ENCODE measurements at places on chromosomes 6 and 20. TPM values are rescaled to one million over a fixed set of nuclear protein-coding genes. Genes with fewer than 3 reads are reported as not detected.

DNA sequence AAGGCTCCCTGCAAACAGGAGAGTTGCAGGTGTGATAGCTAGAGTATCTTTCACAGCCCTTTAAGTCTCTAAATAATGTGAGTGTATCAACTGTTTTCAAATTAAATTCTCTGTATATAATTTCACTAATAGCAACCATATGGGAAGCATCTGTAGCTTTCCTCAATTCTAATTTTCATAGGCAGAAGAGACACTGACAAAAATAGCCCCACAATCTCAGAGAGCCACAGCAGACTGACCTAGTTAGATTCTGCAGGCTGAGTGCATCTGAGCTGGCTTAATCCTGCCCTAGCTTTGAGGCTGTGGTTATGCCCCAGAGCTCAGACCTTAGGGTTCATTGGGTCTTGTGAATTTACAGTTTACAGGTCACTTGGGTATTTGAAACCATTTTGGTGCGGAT lies 63.9 kb downstream of the MAP7 start:
- no peak overlapping the region for H3K27ac ChIP-seq
- H3K4me3 ChIP-seq, result no peak overlapping the region
- no peaks in the 10 kb centered on the region for H3K27me3 ChIP-seq

KCNK15 gene
- 0.27 TPM for total RNA-seq

DNA sequence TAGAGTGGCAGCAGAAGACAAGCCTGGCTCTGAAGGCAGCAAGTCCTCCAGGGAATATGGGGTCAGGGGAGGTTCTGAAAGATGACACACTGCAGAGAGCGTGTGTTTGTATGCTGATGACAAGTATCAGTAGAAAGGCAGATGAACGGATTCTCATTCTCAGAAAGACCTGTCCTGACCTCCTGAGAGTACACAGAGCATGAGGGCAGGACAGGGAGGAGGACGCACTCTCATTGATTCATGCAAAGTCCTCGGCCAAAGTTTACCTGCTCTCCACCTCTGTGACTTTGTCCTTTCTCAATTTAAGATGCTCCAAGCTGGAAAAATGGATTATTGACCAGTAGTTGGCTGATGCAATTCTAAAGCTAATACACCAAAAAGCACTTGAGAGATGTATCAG lies 156.7 kb downstream of the LPA start:
- H3K4me3 ChIP-seq, result no peak overlapping the region
- peaks cover 5% of the 10 kb centered on the region for H3K4me1 ChIP-seq
- no peak for DNase-seq
- H3K27me3 ChIP-seq, result no peaks in the 10 kb centered on the region

IMPG1 gene
- not detected for total RNA-seq

DNA sequence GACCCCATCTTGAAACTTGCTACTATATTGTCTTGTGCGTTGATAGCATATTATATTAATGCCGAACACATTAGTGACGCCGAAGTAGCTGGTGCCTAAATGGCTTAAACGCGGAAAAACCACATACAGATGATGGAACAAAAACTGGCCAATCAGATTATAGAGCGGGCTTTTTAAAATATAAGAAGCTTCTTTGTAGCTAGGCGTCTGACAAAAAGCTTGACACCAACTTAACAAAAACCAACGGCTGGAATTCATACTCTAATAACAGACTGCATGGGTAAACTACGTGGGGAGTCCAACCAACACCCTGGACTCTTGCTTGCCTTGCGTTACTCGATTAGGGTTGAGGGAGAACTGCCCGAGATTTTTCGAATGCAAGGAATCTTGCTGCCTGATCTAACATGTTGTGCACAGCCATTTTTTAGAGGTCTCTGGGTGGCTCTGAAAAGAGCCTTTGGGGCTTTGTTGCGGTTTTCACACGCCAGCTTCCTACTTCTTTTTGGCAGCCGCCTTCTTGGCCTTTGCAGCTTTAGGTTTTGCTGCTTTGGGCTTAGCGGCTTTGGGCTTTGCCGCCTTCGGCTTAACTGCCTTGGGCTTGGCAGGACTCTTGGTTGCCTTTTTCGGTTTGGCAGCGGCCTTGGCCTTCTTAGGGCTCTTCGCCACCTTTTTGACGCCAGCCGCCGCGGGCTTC lies 45.7 kb downstream of the OR2B2 start:
- H3K36me3 ChIP-seq, result peaks cover 10% of the 10 kb centered on the region
- peaks cover 24% of the 10 kb centered on the region for H3K4me1 ChIP-seq
- H3K4me3 ChIP-seq, result peak overlapping the region; percentile 82

DNMT3B gene
- 15.4 TPM for total RNA-seq

DNA sequence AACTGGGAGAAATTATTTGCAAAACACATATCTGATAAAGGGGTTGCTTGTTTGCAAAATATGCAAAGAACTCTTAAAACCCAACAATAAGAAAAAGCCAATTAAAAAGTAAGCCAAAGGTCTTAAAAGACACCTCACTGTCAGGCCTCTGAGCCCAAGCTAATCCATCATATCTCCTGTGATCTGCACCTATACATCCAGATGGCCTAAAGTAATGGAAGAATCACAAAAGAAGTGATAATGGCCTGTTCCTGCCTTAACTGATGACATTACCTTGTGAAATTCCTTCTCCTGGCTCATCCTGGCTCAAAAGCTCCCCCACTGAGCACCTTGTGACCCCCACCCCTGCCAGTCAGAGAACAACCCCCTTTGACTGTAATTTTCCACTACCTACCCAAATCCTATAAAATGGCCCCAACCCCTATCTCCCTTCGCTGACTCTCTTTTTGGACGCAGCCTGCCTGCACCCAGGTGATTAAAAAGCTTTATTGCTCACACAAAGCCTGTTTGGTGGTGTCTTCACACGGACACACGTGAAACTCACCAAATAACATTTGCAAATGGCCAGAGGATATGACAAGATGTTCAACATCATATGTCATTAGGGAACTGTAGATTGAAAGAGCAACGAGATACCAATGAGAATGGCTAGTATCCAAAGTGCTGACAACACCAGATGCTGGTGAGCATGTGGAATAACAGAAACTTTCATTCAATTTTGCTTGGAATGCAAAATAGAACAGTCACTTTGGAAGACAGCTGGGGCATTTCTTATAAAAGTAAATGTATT lies 565.0 kb upstream of the ADGRB3 start:
- H3K27me3 ChIP-seq, result no peaks in the 10 kb centered on the region
- no peaks in the 10 kb centered on the region for H3K4me1 ChIP-seq
- H3K27ac ChIP-seq, result no peak overlapping the region
- H3K4me3 ChIP-seq, result no peak overlapping the region

KIZ gene
- 24.8 TPM for total RNA-seq

SH3BGRL2 gene
- total RNA-seq, result 49.1 TPM

DNA sequence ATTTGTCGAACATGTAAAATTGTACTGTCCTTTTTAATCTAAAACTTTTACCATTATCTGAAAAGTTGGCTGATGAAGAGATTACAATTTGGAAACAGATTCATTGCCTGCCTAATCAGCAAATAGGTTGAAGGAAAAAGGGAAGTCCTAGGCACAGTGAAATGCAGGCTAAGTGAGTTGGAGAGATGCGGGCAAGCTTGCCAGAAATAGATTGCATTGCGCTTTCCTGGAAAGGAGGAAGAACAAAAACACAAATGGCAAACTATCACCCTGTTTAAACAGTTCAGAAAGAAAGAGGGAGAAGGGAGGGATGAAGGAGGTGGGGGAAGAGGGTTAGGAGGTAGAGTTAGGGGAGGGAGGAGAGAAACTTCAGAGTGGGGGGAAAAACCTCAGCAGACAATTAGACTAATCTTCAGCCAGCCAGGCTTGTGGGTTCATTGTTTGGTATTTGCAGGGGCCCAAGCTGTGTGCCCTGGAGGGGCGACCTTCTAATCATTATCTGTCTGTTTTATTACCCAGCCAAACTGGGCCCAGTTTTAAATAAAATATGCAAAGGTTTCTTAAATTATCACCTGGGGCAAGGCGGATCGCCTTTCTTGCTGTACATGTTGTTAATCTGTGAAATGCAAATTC lies 465.2 kb downstream of the TFAP2B start:
- H3K27ac ChIP-seq, result no peak overlapping the region
- peaks cover 1% of the 10 kb centered on the region for H3K36me3 ChIP-seq
- no peak overlapping the region for H3K4me3 ChIP-seq
- no peaks in the 10 kb centered on the region for H3K27me3 ChIP-seq
- no peak for DNase-seq

DNA sequence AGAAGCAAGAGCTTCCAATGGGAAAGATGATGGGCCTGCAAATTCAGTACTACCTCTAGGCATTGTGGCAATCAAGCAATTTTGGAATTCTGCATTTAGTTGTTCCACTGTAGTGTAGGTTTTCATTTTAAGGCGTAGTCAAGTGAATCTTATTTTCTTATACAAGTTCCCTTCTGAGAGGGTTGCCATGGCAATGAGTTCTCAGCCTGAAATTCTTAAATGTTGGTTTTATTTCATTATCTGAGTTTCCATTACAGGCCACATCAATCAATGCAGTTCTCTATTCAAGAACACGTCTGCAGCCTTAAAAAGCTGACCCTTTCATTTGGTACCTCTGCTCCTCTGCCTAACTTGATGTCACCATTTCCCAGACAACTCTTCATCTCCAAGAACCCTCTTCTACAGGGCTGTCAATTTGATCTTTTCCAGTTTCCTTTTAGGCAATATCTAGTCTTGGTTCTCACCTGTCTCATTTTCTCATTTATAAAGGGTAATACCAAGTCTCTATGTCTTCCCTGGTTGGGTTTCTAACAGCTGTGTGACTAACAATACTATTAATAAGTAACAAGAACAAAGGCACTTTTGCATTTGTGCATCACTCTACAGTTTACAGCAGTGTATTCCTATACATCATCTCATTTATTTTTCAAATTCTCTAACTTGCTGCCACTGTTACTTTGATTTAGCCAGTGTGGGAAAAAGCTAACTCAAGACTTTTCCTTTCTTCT lies 898.2 kb upstream of the FLRT3 start:
- H3K27ac ChIP-seq, result no peak overlapping the region
- no peak for DNase-seq
- peaks cover 9% of the 10 kb centered on the region for H3K4me1 ChIP-seq
- no peaks in the 10 kb centered on the region for H3K36me3 ChIP-seq
- H3K4me3 ChIP-seq, result no peak overlapping the region
- no peaks in the 10 kb centered on the region for H3K27me3 ChIP-seq

DNA sequence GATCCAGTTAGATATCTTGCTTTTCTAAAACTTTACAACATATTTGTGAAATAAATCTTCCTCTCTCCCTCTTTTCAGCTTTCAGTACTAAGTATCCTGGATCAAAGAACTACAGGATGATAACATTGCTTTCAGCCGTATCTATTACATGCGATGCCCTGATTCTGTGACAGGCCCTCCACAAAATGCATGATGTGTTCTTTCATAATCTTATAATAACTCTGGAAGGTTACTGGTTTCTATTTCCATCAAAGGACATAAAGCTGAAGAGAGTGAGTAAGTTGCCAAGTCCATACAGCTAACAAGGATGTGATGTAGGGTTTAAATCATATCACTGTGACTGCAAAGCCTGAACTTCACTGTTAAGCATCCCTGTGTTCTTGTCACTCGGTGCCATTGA lies 62.9 kb upstream of the ADGRG6 start:
- DNase-seq, result no peak
- peaks cover 16% of the 10 kb centered on the region for H3K4me1 ChIP-seq
- no peak overlapping the region for H3K4me3 ChIP-seq
- H3K36me3 ChIP-seq, result no peaks in the 10 kb centered on the region
- H3K27me3 ChIP-seq, result no peaks in the 10 kb centered on the region

DNA sequence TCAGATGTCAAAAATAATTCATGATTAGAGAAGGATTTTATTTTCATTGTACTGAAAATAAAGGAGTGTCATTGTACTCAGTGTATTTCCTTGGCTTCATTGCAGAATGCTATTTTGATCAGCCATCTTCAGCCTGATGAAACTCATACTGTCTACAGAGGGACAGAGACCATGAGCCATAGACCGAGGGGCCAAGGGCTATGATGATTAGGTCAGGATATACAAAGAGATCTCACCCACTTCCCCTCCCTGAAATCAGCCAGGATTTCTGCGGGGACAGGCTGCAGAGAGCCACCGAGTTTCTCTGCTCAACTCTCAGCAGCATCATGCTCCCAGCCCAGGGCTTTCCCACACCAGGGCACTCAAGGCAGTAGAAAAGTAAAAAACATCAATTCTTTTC lies 47.0 kb downstream of the ALDH8A1 start:
- H3K36me3 ChIP-seq, result no peaks in the 10 kb centered on the region
- peaks cover 9% of the 10 kb centered on the region for H3K4me1 ChIP-seq
- H3K27me3 ChIP-seq, result peaks cover 3% of the 10 kb centered on the region
- no peak overlapping the region for H3K4me3 ChIP-seq
- no peak for DNase-seq

CASS4 gene
- total RNA-seq, result 0.09 TPM

DNA sequence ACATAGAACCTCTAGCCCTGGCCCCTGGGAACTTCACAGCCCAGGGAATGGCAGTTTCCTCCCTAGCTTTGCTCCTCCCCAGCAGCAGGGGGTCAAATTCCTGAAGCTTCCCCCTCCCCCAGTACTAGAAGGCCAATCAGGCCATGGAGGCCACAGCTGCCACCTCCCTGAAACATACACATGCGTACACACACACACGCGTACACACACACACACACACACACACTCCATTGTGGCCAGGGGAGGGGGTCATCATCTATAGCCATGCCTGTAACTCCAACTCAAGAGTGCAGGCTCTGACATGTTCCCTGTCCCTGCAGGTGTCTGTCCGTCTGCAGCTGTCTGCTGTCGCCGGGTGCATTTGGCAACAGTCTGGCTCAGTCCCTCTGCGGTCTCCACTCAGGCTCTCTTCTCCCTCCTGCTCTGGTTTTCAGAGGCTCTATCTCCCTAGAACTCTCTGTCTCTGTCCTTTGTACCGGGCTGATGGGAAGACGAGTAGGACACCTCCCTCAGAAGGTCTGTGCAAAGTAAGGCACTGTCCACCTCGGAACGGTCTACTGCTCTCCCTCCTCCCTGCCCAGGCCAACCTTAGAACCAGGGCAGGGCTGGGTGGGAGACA lies 1.4 kb downstream of the LRFN2 start:
- H3K4me3 ChIP-seq, result peak overlapping the region; percentile 61
- peaks cover 13% of the 10 kb centered on the region for H3K4me1 ChIP-seq
- H3K36me3 ChIP-seq, result no peaks in the 10 kb centered on the region
- no peak for DNase-seq
- H3K27me3 ChIP-seq, result peaks cover 67% of the 10 kb centered on the region

DNA sequence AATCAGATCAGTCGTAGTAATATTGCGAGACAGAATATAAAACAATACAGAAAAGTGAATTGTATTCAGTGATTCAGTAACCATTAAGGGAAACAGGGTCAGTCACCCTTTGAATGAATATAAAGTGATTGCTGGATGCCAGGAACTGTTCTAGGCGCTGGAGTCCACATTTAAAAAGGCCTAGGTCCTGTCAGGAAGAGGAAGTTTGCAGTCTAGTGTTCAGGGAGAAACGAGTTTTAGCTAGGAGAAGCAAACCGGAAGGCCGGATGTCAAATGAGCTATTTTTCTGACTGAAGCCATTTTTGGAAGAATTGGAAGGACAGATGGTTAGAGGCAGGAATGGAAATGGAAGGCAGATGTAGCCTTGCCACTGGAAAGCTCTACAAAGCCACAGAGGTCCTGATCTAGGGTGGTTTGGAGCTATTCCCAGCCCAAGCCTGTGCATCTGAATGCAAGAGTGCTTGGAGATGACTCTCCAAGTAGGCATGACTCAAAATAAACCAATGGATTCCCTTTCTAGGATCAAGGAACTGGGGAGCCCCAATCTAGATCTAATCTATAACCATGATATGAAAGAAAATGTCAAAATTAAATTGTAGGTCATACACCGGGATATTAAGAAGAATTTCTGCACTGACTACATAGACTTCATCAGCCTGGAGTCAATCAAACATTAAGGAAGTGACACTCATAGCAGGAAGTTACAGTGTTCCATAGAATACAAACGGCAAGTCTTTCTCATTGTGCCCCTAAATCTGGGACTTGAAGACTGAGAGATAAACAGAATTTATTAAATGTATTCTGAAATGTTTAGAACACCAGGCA lies 36.8 kb upstream of the CDKAL1 start:
- no peak for DNase-seq
- H3K4me1 ChIP-seq, result no peaks in the 10 kb centered on the region
- peaks cover 4% of the 10 kb centered on the region for H3K36me3 ChIP-seq
- H3K4me3 ChIP-seq, result no peak overlapping the region

All from progenitor cell of endocrine pancreas (in vitro differentiated cells).